ENCODE measurements at places on chromosomes 16 and 17.

- no peak for DNase-seq
Observed at GRCh38 chr17:64056269-64057005, 36.0 kb upstream of the ICAM2 start.

DNA sequence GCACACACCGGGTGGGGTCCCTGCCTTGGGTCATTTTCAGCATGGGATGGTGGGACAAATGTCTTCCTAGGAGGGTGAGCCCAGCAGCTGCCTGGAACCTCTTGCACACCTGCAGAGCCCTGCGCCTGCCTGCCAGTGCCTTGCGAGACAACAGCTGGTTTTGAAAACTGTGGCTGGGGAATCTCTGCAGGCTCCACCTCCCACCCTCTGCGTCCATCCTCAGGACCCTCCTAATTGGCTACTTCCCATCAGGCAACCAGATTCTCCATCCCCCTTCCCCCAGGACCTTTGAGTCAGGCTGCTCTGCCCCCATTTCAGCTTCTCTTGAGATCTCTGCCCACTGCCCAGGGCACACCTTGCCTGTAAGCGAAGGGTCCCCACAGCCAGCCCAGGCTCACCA is 26.6 kb downstream of the PEMT start:
- no peak for DNase-seq

- no peak for DNase-seq
Observed at GRCh38 chr17:37399265-37399803, 7.3 kb downstream of the ACACA start.

GRCh38 chr16:66534376-66534799 is 15.5 kb downstream of the TK2 start:
- no peak for DNase-seq

DNA sequence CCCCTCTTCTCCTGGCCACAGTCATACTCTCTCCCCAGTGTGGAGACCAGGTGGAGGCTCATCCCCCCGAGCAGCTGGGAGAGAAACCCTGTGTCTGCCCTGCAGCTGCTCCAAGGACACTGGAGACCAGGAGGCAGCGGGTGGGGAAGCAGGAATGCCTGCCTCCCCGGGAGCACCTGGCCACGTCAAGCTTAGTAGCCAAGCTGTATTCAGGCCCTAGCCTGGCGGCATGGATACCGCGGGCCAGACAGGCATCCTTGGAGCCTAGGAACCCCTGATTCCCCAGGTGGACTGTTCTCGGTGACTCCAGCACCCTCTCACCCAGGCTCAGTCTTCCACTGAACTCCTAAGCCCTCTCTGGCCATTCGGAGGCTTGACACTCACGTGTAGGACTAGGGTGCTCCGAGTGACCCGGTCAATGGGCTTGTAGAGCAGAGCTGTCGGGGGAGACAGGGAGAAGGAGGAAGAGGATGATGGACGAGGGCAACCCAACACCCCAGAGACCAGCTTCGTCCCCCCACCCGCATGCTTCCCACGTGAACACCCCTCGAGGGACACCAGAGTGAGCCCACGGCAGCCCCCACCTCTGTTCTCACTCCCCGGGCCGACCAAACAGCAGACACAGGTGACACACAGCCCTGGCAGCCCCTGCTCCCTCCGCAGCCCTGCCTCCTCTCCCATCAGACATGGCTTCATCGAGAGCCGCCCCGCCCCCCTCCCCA is 76.5 kb downstream of the TIMM22 start:
- DNase-seq, result no peak

DNA sequence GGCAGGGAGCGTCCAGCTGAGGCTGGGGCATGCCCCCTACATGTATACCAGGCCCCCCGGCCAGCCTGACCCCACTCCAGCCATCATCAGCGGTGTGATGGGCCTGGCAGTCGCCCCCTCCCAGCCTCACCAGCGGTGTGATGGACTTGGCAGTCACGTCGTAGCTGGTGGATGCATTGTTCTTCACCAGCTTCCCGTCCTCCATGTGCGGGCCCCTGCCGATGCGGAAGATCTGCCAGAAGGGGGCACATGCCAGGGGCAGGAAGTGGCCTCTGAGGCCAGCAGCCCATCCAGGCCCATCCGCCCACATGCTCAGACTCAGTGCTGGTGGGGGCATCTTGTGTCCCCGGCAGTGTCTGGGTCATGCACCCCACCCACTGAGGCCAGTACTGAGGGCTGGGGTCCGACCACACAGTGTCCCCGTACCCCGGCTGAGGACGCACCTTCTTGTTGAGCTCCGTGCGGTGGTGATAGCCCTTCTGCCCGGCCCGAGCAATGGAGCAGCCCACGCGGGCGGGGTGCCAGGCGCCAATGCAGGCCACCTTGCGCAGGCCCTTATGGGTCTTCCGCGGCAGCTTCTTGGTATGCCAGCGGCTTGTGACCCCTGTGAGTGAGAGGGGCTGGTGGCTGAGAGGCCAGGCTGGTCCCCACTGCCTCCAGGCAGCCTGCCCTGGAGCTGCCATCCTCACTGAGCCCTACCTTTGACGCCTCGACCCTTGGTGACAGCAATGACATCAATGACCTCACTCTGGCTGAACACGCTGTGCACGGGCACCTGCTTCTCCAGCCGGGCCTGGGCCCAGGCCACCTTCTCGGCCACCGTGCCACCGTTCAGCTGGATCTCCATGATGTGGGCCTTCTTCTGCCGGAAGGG is 3.7 kb upstream of the MSRB1 start:
- DNase-seq, result no peak

GRCh38 chr16:26710450-26710849 is 356.3 kb upstream of the C16orf82 start:
- DNase-seq, result no peak

DNA sequence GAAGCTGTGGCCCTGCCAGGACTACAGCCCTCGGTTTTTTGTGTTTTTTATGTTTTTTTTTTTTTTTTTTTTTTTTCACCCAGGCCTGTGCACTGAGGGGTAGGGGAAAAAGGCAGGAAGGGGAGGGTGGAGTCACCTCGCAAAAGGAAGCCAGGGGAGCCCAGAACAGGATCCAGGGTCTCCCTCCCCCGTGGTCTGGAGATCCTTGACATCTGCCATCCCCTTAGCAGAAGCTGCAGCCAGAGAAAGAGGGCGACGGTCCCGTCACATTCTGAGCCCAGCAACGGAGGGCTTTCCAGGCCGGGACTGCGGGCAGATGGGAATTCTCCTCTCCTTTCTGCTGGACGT is 29.1 kb upstream of the PHOSPHO1 start:
- no peak for DNase-seq

DNA sequence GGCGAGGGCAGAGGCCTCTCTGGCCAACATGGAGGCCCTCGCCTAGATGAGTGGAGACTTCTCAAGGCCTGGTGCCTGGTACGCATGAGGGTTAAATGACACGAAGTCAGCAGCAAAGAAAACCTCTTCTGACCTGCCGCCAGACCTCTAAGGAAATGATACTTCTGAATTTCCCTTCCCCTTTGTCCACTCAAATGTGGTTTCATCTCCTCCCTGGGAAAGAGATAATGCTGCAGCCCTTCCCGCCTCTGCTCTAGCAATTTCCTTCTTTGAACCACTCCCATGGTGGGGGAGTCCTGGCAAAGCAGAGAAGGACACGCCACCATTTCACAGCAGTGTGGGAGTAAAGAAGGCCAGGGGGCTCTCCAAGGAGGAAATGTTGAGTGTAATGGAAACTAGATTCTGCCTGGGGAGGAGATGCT is 65.7 kb upstream of the BCAR1 start:
- no peak for DNase-seq

GRCh38 chr17:39769974-39770587 is 32.3 kb downstream of the GRB7 start:
- no peak for DNase-seq

DNA sequence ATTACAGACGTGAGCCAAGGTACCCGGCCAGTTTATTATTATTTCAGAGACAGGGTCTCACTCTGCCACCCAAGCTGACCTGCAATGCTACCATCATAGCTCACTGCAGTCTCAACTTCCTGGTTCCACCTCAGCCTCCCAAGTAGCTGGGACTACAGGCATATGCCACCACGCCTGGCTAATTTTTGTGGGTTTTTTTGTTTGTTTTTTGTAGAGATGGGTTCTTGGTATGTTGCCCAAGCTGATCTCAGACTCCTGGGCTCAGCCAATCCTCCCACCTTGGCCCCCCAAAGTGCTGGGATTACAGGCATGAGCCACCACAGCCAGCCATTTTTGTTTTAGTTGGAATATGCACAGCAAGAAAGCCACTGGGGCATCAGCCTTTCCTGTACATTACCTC is 115.7 kb downstream of the MRM1 start:
- DNase-seq, result no peak

- no peak for DNase-seq
Observed at GRCh38 chr16:787978-788398, at the start of gene RPUSD1. Gene RPUSD1, minus strand, starts transcription at chr16:788381. Its CDS starts 644 bp downstream, at chr16:787737.

DNA sequence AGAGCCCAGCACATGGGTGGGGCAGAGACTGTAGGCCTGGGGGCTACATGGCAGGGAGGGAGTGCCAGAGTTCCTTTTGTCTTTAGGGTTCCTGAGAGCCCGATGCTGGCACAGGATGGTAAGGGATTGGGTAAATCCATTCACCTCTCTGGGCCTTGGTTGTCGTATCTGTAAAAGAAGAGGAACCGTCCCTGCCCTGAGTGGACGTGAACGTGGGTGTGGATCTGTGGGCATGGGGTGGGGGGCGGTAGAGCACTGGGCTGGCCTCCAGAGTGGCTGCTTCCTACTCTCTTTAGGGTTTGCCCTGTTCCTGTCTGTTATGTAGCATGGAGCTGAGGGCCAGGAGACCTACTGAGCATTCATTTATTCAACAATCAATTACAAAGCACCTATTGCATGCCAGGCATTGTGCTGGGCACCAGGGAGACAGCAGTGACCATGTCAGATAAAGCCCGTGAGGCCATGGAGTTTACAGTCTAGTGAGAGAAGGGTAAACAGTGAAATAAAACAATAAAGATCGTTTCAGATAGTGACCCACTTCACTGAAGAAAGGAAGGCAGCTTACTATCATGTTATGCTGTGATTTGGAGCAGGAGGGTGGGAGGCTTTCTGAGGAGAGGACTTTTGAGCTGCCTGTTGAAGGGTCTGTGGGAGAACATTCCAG is 13.1 kb upstream of the TCAP start:
- DNase-seq, result no peak

DNA sequence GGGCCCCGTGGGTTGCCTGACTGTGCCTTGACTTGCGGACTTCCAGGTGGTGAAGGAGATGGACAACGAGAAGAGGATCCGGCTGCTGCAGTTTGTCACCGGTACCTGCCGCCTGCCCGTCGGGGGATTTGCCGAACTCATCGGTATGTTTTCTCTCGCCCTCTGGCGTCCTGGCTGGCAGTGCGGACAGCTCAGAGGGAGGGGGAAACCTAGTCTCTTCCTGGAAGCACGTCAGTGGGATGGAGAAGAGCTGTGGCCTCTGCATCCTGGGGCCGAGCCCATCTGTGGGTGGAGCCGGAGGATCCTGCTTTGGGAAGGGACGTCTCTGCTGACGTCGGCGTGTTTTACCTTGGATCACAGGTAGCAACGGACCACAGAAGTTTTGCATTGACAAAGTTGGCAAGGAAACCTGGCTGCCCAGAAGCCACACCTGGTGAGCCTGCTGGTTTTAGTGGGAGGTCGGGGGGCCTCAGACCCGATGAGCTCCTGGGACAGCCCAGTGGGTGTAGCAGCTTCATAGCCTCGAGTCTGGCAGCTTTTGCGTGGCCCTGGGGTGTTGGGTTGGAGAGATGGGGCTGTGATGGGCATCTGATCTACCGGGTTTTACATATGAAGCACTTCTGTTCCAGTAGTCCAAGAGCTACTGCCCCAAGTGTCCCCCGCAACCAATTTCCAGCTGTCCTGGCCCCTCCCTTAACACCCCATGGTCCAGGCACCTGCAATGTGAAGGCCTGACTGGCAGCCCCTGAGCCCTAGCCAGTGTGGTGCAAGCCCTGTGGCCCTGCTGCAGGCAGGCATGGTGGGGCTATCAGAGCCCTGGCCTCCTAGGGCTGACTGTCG is 11.9 kb upstream of the CLEC18A start:
- DNase-seq, result no peak

- DNase-seq, result no peak
Observed at GRCh38 chr17:45780921-45781320, 3.2 kb upstream of the CRHR1 start.

DNA sequence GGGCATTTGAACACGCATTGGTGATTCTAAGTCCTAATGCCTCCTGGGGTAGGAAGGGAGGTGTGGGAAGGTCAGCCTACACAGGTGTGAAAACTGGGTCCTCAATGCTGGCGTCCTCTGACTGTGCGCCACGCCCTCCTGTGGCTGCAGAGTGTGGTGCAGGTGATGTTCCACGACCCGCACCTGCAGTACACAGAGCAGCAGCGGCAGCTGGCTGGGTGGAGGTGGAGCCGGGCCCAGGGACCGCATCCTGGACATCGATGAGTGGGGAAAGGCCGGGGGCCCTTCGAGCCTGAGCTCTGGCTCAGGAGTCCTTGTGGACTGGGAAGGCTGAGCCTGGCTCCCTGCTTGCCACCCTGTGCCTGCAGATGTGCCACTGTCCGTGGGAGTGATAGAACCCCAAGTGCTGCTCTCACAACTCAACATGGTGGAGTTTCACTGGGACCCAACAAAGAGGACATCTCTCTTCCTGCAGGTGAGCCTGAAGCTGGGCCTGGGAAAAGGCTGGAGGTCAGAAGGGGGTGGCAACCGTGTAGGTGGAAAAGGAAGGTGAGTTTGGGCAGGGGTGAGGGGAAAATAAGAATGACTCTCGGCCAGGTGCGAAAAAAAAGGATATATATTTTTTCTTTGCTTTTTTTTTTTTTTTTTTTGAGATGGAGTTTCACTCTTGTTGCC is 14.0 kb upstream of the STAC2 start:
- DNase-seq, result peak; percentile 47

- peak; percentile 32 for DNase-seq
Observed at GRCh38 chr16:58515871-58516767, 802 bp downstream of the SETD6 start.

Data from cerebellar cortex (tissue), 1 donor.